Astrocyte of the hippocampus (primary cell): ENCODE measurements at places on chromosomes 11 and 22.

DNA sequence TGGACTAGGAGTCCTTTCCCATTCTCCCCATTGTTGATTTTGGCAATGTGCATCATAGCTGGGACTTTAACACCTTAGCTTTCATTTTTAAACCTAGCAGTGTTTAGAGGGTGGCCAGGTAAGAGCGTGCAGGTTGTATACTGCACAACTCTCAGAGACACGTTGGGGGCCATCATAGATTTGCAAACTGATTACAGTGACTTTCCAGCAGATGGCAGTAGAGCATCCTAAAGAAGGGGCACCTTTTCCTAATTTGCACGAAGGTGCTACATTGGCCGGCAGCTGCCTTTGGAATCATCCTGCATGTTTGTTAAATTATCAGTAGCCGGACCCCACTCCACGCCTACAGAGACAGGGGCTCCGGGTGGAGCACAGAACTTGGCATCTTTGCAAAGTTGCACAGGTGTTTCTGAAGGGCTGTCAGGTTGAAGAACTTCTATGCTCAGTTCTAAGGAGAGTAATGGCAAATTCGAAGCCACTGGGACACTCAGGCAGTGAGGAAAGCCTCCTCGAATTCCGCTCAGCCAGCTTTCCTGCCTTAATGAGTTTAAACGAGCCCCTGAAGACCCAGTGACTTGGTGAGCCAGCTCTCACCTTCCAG lies 7.7 kb downstream of the LHFPL7 start:
- DNase-seq = peak; percentile 64

GRCh38 chr11:2306877-2307500 lies 5.2 kb downstream of the TSPAN32 start:
- no peak for DNase-seq

DNA sequence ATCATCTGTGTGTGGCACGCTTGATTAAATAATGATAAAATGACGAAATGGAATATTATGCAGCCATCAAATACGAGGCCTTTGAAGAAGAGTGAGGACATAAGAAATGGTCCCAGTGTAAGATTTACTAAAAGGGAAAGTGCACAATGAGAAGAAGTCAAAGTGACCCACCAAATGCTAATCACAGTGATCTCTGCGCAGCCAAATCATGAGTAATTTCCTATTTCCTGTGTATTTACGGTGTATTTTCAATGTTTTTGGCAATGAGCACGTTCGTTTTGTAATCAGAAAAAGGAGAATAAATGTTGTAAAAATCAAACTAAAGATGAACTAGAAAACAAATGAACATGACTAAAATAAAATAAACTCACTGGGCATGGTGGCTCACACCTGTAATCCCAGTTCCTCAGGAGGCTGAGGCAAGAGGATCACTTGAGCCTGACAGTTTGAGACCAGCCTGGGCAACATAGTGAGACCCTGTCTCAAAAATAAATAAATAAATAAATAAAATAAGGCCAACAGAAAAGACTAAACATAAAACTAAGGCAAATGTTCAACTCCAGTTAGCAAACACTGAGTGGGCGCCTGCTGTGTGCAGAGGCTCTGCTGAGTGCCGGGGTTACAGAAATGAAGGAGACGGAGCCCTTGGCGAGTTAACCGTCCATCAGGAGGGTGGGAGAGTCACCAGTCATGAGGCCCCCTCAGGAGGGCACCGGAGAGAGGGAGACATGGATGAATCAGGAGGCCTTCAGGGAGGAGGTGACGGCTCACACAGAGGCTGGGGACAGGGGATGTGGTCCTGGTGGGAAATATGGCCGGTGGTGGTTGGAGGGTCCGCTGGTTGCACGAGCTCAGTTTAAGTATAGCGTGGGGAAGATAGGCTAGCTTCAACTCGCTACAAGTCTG lies 26.0 kb upstream of the CBX7 start:
- no peak for DNase-seq

DNA sequence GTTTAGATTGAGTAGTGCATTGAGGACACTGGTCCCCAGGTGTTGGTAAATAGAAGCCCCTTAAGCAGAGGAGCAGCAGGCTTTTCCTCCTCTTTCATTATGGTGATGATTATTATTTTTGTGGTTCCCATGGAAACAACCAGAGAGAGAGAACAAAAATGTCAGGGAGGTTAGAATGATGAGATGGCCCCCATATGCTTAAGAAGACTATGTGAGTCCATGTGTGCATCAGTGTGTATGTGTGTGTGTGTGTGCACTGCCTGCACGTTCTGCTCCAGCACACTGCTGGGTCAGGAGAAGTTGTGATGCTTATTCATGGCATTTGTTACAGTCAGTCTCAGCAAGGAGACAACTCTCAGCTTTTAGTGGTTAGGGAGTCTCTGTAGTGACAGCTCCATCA lies 724.2 kb downstream of the NTM start:
- DNase-seq = no peak

- no peak for DNase-seq
These were observed 6.8 kb downstream of the MPST start for GRCh38 chr22:37026325-37026724.

DNA sequence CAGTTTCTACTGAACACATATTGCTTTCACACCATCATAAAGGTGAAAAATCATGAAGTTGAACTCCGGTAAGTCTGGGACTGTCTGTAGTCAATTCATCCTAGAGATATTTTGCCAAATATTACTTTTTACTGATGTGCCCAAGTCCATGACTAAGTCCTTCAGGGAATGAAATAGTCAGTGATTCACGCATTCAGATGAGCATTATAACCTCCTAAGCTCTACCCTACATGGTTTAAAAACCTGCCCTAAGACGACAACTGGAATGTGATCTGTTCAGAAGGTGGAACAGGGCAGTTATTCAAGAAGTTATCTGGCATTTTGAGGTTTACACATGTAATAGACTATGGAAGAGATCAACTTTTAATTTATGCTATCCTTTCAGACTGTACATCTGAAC lies 125.6 kb downstream of the TRPC6 start:
- peak; percentile 36 for DNase-seq

DNA sequence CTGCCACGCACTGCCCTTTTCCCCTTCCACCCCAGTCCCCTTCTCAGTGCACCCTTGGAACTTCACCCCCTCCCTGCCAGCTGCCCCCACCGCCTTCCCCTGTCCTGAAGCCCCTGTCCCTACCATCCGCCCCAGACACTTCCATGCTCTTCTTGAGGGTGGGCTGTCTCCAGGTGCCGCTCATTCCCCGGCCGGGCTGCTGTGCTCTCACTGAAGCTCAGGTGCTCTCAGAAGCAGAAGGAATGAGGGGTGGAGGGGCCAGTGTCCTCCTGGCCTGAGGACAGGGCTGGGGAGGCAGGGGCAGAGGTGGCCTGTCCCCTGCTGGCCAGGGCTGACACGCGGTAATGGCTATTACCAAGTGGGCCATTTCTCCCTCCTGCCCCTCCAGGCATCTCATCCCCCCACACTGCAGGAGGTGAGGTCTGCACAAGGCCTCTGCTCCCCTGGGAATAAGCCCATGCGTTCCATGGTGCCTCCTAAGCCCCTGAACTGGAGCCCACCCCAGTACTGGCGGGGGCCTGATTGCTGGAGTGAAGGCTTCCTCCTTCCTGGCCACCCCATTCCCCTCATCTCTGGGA lies 6.6 kb upstream of the BID start:
- no peak for DNase-seq

- peak; percentile 83 for DNase-seq
These were observed 42.2 kb upstream of the INCENP start for GRCh38 chr11:62081378-62082291.

DNA sequence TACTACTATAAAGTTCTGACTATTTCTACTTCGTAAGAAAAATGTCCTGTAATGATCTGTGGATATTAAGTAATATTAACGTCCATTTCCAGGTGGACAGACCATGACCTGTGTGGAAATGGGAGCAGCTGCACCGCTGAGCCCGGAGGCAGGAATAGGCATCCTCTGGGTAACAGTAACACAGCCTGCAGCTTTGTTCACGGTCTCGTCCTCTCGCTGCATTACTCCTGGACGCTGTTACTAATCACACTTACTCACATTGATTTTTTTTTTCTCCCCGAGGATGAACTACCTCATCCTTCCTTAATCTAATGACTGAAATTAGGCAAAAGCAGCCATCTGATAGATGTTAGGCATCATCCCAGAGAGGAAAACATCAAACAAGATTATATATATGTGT lies 345.7 kb upstream of the NARS2 start:
- DNase-seq = no peak

DNA sequence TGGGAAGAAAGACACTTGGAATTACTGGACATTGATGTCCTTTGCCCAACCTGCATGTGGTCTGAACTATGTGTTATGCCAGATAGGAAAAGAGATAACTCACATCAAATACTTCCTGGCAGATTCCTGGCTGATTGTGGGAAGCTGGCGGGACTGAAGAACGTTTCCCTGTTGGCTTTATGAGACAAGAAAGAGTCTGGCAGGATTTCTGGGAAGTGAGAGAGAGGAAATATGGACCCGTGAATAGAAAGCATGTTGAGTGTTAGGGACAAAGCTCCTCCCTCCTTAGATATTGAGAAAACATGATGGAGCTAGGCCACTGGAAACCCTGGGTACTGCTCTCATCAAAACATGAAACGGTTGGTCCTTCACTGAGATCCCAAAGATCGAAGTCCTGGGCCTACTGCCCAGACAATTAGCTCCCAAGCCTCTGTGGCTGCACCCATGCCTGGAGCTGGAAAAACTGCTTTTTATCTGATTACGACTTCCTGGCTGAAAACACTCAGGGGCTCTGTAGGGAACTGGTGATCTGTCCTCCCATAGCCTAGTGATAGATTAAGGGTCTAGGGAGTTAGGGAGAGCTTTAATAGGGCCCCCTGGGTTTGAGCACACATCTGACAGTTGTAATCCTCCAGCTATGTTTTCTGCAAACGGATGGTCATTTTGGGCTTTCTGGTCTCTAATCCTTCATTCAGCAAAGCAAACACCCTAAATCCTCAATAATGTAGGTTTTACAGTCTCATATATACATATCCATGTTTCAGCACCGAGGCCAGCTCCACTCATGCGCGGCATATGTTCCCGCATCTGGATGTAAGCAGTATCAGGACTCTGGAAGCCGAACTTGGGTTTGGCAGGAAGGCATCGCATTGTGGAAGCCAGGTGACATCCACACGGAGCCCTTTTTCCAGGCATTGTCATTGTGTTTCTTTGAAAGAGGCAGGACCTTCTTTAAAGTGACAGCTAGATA lies 6.1 kb upstream of the B3GAT1 start:
- peak; percentile 36 for DNase-seq

DNA sequence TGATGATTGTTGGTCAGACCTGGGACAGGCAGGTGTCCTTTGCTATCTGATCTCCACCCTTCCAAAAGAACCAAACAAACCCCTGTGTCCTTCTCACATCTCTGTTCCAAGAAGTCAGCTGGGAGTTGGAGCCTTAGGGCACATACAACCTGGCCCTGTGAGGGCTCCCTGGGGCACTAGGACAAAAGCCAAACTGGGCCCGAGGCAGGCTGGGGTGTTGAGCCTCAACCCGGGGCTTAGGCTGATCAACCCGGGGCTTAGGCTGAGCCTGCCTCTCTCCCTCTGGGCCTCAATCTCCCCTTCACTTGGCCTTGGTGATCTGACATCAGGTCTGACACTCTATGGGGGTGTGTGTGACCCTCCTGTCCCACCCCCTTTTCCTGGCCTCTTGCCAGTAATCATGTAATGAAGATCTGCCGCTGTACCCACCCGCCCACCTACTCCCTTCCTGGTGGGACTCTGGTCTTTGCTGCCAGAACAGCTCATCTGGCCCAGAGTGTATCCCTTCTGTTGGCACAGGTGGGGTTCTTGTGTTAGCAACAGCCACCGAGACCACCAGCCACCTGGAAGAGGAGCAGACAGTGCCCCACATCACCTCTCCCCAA lies 22.8 kb upstream of the UVRAG start:
- no peak for DNase-seq

DNA sequence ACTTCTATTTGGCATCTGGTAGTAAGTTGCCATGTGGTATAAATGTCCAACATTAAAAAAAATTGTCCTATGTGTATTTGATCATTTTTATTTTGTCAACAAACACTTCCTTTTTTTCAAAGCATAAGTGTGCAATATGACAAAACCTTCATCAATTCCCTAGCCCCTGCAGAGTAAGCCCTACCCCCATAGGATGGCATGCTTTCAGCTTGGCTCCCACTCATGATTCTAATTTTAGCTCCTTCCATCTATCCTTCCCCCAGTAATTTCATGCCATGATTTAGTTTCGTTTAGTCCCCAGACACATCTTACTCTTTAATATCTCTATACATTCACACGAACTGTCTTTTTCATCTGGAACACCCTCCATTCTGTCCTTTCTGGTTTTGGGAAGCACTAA lies 250.6 kb upstream of the RAG2 start:
- no peak for DNase-seq

- peak; percentile 41 for DNase-seq
These were observed 790 bp upstream of the TMEM41B start for GRCh38 chr11:9315078-9315688.

DNA sequence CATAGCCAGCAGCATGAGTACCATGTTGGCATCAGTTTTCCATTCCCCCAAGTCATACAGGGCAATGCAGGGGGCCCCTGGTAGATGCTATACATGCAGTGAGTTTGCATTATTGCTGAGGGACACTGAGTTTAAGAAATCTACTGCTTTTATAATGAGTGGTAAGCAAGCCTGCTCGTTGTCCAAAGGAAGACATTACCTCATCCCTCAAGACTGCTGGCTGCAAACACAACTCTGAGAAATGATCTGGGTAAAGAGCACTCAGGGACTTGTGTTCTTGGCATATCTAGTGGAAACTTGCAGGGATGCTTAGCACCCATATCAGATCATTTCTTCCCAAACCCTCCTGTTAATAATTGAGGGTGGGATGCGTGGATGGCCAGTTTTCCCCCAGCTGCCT lies 77.9 kb downstream of the CWC15 start:
- DNase-seq = peak; percentile 73

DNA sequence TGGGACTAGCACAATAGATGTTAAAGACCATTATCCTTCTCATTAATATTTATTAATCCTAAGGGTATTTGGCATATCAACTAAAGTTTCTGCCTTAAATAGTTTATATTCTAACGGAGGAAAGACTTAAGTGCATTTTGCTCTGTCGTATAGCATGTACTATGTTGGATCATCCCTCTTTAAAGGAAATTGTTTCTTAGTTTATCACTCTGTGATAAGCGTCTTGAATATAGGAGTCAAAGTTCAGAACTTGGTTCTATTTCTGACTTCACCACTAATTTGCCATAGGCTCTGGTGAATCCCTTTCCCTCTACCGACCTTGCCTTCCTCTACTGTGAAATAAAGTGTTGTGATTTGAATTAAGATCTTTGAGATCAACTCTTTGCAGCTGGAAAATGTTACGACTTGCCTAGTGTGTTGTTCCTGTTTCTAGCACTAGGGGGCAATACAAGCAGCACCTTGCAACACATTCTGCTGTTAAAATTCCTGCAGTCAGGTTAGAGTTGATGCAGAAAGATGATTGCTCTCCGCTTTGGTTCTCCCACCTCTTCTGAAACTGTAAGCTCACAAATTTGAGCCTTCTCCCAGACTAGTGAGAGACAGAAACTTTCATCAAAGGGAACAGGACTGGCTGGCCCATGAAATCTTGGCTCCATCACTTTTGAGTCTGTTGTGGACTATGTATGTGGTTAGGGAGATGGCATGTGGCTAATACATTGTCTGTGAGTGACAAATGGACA lies 27.8 kb upstream of the ZNRF3 start:
- DNase-seq = peak; percentile 86
